Calu3 (cell line): ENCODE measurements at places on chromosomes 12 and 14.

- H3K27ac ChIP-seq: no peak overlapping the region
- H3K4me3 ChIP-seq: no peak overlapping the region
- H3K4me1 ChIP-seq: peaks cover 16% of the 10 kb centered on the region
These were observed 55.2 kb downstream of the FBXL14 start for GRCh38 chr12:1539135-1539534.

DNA sequence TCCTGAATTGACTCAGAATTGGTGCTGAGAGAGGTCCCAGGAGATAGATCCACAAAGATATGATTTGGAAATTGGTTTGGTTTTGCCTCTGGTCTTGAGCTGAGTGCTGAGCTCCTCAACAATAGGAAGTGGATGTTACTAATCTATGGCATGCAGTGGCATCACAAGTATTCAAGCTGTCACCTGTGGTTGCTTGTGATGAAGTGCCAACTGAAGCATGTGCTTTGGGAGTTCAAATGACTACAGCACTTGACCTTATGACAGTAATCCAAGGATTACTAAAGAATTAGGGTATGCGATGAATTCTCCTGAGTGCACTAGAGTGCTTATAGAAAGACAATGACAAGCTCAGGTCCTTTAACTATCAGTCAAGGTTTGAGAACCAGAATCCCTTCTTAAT is 406.2 kb downstream of the NOVA1 start:
- no peak for DNase-seq
- H3K4me3 ChIP-seq: no peak overlapping the region
- no peaks in the 10 kb centered on the region for H3K27me3 ChIP-seq

DNA sequence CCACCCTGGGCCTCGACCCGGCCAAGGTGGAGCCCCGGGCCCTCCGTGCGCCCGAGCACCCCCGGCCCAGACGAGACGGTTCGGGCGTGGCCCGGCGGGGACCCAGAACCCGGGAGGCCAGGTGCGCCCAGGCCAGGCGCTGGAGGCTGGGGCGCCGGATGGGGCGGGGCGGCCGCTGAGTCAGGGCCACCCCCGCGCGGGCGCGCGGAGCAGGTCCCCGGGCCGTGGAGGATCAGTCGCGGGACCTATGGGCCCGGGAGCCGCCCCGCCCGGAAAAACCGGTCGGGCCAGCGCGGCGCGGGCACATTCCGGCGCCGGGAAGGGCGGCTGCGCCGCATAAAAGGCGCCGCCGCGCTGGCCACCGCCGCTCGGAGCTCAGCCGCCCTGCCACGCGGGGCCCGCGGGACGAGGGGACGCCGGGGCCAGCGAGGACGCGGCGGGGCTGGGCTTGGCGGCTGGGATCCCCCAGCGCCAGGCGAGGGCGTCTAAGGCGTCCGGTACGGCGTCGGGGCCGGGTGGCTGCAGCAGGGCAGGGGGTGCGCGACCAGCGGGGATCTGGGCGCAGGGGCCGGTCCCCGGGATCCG is 21.5 kb upstream of the KIF26A start:
- peaks cover 25% of the 10 kb centered on the region for H3K36me3 ChIP-seq
- H3K4me3 ChIP-seq: peak overlapping the region; percentile 69
- peak; percentile 79 for DNase-seq
- H3K27ac ChIP-seq: no peak overlapping the region

GRCh38 chr12:23028158-23028802 is 403.3 kb downstream of the ETNK1 start:
- peaks cover 6% of the 10 kb centered on the region for H3K4me1 ChIP-seq
- no peaks in the 10 kb centered on the region for H3K36me3 ChIP-seq
- peaks cover 34% of the 10 kb centered on the region for H3K27me3 ChIP-seq
- DNase-seq: no peak
- H3K27ac ChIP-seq: no peak overlapping the region
